ENCODE measurements at places on chromosomes 12 and 14.
A peak's percentile ranks its signal among the peaks of the same experiment; 100 is the strongest.

- no peak for DNase-seq
Measured at GRCh38 chr12:623865-624372, 39.3 kb downstream of the NINJ2 start.

DNA sequence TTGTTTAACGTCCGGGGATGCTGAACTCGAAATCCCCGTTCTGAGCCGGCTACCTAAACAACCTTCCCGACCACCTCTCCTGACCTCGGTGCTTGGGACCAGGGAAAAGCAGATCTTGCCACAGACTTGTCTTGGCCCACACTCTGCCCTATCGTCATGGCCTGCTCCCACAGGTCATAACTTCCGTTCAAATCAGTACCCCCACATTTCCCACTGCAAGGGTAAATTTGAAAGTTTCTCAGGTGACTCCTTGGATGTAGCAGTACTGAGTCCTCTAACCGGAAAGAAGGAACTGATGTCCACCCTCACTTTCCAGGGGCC, 612 bp upstream of the RBM23 start:
- DNase-seq: no peak

GRCh38 chr12:131097202-131098177, 143.8 kb downstream of the ADGRD1 start:
- DNase-seq: no peak

GRCh38 chr12:8146442-8146771, 10.4 kb upstream of the ZNF705A start:
- no peak for DNase-seq

DNA sequence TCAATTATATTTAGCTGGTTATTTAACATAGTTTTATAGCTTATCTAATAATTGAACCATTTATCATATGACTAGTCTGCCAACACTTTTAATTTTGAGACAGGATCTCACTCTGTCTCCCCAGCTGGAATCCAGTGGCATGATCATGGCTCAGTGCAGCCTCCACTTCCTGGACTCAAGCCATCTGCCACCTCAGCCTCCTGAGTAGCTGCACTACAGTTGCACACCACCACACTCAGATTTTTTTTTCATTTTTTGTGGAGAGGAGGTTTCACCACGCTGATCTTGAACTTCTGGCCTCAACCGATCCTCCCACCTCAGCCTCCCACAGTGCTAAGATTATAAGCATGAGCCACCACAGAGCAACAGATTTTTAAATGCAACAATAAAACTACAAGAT, 151.4 kb upstream of the MDGA2 start:
- DNase-seq: no peak

DNA sequence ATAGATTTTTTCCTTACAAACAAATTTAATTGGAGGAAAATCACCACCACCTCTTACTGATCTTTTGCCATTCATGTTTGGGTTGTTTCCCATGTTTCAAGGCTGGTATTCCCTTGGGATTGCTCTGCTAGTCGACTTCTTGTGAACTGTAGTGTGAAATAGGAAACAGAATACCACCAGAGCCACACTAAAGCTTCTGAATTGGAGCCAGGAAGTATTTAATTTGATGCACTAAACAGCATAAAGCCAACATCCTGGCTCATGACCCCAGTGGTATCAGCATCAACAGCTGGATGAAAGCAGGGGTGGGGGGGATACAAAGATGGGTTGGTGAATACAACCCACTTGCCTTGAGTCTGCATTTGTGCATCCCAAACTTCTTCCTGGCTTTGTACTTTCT, 127.5 kb downstream of the TBC1D30 start:
- no peak for DNase-seq

GRCh38 chr14:99945732-99946651, 119.2 kb upstream of the EVL start:
- peak; percentile 26 for DNase-seq

DNA sequence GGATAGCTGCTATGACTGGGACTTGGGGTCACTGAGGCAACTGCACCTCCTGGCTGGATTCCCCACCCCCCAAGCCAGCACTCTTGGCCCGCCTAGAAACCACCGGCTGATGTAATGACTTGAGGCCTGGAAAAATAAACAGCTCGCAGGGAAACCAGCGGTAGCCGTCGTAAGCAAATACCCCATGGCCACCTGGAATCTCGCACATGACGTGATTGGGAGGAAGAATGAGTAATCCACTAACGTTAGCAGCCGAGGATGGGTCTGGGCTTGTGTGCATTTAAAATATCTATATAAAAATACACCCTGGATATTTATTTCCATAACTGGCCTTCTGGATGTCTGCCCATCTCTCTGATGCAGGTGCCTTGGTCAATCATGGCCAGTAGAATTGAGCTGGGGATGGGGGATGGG, 120.1 kb downstream of the SMOC1 start:
- DNase-seq: peak; percentile 50

DNA sequence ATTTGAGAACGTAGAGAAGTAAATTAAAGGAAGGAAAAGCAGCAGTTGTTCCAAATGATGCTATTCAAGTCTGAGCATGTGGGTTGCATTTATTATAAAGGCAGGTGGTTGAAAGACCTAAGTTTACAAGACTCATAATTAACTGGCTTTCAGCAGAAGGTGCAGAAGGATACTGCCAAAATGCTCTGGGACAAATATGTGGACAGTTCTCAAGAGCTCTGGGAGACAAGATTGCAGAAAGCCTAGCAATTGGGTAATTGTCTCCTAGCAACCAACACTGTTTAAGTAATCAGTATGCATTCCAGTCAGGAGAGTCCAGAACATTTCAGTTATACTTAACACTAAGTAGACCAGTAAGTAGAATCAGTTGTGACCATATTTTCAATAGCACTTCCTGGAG, 131.5 kb downstream of the GPR135 start:
- peak; percentile 98 for DNase-seq

DNA sequence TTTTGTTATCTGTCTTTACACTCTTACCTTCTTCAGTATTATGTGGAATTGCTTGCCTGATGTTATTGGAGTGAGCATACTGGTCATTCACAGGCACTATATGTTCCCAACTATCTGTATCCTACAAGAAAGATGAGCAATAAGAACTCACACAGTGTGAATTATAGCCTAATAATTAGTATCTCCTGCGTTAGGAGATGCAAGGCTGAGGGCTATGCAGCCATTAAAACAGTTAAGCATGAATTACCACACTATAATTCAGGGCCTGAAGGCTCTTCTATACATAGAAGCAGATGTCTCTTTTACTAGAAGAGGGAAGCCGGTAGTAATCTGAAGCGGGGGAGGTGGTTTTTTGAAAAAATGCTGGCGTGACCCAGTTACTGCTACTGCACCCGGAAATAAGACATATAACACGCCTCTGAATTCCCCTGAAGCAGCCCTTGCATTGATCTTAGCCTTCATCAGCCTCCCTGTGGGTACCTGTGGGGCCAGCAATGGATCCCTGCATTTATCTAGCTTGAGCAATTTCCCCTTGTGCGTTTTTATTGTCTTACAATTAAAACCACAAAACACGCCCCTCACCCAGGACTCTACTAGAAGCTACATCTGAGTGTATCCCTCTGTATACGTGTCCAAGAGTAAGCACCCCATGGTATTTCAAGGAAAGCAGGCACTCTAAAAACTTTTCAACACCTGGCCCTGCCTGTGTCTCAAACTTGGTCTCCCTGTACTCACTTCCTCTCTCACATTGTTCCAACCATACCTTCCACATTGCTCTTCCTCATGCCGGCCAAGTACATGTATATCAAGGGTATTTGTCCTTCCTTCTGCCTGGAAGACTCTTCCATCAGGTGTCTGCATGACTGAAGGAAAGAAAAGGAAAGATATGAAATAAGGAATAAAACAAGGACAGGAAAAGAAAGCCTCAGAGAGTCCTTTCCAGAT, 210.9 kb upstream of the ARID2 start:
- no peak for DNase-seq

GRCh38 chr14:73887694-73888459, 1.2 kb downstream of the ZNF410 start:
- DNase-seq: no peak

- no peak for DNase-seq
Measured at GRCh38 chr12:27852742-27853141, 72.7 kb upstream of the MANSC4 start.
